Activated CD8-positive, alpha-beta memory T cell treated with anti-CD3 and anti-CD28 coated beads, Interleukin-2, amount 10 ng/mL, durations not matched to agents 7 days and 5 days (primary cell): ENCODE measurements at places on chromosomes 16 and 17.

DNA sequence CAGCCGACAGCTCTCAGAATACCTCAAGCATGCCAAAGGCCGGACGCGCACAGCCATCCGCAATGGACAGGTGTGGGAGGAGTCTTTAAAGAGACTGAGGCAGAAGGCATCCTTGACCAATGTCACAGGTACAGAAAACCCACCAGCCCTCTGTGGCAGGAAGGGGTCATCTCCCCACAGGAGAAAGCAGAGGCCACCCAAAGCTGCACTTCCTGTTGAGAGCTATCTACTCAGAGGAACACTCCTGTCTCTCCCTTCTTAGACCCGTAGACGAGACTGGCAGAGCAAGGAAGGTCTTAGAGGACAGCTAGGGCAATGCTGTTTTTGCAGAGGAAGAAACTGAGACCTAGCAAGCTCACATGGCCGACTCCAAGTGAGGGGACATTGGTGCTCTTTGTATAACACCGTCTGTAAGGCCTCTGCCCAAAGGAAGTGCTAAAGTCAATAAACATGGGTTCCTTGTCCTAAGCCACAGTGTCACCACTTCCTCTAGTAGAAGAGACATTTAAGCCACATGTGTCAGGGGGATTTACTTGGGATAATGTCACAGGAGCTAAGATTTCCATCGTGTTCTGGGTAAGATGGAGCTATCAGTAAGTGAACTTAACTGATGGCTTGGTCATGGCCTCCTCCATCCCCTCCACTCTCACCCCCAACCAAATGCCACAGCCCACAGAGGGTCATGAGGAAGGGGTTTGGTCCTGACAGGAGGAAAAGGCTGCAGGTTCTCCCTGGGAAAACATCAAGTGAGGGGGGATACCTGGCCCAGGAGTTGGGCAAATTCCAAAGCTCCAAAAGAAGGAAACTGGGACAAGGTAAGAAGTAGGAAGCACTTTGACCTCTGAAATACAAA lies 9.4 kb downstream of the LPO start:
- DNase-seq = peak; percentile 54

DNA sequence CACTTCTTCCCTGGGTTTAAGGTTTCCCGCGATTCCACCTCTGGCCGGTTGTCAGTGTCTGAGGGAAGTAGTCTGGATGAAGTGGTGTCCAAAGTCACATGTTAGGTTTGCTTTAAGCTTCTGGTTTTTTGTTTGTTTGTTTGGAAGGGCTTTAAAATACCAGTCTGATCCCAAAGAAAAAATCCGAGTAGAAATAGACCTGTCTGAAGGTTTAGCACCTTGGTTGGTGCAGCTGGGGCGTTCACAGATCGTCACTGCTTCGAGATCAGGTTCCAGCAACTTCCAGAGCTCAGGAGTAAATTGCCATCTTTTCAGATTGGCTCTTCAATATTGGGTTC lies 567 bp downstream of the TMEM97 start:
- no peak for DNase-seq

DNA sequence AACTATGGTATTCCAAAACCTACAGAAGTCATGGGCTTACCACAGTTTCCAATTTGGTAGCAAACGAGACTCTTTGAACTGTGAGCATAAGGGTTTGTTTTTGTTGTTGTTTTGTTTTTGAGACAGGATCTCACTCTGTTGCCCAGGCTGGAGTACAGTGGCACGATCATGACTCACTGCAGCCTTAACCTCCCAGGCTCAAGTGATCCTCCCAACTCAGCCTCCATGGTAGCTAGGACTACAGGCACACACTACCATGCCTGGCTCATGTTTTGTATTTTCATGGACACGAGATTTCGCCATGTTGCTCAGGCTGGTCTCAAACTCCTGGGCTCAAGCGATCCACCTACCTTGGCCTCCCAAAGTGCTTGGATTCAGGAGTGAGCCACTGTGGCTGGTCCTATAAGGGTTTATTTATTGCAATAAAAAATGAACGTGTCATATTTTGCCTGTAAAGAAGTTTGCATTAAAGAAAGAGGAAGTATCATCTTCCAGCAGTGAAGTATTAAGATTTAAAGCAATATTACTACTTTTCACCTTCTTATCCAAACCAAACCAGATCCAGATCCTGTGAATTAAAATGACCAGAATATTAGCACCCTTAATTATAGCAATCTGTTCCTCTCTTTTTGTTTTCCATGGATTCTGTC lies 37.2 kb downstream of the KCNJ2 start:
- no peak for DNase-seq

GRCh38 chr17:45411348-45412105 lies 21.1 kb downstream of the ARHGAP27 start:
- DNase-seq = no peak

DNA sequence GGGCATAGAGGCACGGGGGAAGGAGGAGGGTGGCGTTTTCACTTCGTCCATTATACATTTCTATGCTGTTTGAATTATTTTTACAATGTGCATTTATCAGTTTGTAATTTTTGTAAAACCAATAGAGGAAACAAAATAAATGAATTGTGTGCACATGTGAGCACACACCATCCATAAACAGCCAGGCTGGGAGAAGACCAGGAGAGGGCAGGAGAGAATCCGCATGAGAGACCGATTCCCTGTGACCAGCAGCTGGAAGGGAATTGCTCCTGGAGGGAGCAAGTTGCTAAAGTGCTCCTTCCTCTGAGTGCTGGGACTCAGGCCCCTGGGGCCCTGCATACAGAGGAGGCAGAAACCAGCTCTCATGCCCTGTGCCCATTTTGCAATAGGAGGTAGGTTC lies 126.0 kb downstream of the ABCC12 start:
- DNase-seq = no peak

DNA sequence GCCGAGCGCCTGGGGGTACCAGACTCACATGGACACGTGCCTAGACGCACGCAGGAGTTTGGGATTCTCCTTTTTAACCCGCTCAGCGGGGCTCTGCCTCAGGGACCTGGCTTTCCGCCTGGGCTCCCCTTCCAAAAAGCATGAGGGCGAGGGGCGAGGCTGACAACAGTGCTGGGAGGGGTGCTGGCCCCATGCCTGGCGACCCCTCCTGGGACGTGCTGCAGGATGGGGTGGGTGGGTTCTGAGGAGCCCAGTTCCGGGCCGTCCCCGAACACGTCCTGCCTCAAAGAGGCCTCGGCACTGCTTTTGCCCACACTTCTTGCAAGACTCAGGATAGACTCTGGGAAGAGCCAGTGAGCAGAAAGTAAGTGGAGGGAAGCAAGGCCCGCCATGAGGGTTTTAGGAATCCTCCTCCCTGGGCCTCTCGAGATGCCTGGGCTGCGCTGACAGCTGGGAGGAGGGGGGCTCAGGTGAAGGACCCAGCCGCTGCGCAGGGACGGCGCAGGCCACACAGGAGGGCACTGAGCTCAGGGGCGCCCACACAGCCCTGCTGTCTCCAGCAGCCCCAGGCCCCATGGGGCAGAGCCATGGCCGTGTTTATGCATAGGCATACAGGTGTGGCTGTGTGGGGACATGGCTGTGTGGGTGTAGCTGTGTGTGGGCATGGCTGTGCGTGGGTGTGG lies 15.4 kb upstream of the PABPN1L start:
- DNase-seq = no peak

DNA sequence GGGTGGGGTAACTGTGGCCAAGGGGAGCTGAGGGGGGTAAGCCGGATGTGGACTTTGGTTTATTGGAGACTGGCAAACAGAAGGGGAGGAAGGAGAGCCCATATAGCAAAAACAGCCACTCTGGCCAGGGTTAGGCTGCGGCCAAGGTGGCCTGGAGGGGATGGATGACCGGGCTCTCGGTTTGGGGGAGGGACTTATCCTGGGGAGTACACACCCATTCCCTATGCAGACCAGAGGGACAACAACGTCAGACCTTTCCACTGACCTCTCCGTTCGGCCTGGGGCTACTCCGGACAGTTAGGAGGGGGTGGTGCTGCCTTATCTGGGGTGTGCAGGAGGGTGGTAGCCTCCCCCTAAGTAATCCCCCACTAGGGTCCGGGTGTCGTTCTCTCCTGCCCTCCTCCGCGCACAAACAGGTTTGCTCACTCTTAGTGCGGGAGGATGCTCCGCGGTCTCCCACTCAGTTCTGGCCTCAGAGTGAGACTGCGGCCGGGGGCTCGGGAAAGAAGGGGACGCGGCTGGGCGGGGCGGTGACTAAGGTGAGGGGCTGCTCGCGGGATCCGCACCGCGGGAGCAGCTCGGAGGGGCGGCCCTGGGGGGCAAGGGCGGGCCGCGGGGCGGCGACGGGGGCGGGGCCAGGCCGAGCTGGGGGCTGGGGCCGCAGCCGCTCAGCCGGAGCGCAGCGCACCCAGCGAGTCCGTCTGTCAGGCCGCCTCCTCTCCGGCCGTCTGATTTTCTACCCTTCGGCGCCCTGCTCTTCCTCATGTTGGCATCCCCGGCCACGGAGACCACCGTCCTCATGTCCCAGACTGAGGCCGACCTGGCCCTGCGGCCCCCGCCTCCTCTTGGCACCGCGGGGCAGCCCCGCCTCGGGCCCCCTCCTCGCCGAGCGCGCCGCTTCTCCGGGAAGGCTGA lies at the start of gene WNK4:
TSS of gene WNK4 (plus strand) at position 675 of the 915 bp plus-strand sequence. CDS start at position 764, 89 bp downstream.
- no peak for DNase-seq

DNA sequence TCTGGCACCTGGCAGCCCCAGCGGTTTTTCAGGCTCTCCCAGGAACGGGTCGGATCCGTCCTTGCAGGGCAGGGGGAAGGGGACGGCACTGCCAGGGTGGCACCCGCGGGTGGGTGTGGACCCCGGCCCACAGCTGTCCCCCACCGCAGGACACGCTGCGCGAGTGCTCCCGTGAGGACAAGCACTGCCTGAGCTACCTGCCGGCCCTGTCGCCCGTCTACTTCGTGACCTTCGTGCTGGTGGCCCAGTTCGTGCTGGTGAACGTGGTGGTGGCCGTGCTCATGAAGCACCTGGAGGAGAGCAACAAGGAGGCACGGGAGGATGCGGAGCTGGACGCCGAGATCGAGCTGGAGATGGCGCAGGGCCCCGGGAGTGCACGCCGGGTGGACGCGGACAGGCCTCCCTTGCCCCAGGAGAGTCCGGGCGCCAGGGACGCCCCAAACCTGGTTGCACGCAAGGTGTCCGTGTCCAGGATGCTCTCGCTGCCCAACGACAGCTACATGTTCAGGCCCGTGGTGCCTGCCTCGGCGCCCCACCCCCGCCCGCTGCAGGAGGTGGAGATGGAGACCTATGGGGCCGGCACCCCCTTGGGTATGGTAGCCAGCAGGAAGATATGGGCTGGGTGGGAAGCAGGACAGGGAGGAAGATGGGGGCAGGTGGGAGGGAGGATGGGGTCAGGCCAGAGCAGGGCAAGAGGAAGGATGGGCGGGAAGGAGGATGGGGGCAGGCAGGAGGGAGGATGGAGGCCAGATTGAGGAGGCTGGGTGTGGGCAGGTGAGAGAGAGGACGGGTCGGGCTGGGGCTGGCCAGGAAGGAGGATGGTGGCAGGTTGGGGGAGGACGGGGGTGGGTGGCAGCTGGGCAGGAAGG lies 6.8 kb downstream of the TPSG1 start:
- DNase-seq = no peak

DNA sequence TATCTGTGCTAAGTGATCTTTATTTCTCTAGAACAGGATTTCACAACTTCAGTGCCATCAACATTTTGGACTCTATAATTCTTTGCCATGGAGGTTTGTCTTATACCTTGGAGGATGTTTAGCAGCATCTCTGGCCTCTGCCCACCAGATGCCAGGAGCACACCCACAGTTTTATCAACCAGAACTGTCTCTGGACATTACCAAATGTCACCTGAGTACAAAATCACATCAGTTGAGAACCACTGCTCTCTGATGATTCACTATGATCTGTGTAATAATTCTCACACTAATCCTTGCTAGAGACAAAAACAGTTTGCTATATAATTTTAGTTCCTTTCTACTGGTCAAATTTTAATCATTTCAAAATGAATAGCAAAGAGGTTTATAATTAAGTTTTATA lies 102.8 kb upstream of the AMZ2 start:
- DNase-seq = no peak

GRCh38 chr17:45997624-45998023 lies 1.4 kb upstream of the STH start:
- no peak for DNase-seq

DNA sequence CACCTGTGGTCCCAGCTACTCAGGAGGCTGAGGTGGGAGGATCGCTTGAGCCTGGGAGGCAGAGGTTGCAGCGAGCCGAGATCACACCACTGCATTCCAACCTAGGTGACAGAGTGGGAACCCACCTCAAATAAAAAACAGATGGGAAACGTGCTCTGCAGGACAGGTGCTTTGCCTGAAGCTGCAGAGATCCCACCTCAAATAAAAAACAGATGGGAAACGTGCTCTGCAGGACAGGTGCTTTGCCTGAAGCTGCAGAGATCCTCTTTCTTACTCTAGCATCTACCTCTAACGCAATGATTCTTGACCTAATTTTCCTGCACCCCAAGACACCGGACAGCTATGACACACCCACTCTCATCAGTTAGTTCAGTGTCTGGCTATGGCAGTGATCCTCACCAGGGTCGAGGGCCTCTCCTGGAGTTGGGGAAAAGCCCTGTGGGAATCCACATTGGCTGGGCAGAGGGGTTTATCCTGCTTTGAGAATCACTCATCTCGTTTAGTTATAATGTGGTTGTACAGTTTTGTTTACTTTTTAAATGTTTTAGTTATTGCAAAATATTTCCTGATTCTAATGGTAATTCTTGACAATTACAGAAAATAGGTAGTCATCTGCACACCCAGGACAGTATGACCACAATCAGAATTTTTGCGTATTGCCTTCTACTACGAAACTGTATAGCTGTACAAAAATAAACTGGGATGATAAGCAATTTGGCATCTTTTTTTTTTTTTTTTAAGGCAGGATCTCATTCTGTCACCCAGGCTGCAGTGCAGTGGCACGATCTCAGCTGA lies 11.4 kb downstream of the VPS53 start:
- DNase-seq = no peak

- DNase-seq = no peak
These were observed 12.9 kb downstream of the MAP1LC3B start for GRCh38 chr16:87404764-87405625.

DNA sequence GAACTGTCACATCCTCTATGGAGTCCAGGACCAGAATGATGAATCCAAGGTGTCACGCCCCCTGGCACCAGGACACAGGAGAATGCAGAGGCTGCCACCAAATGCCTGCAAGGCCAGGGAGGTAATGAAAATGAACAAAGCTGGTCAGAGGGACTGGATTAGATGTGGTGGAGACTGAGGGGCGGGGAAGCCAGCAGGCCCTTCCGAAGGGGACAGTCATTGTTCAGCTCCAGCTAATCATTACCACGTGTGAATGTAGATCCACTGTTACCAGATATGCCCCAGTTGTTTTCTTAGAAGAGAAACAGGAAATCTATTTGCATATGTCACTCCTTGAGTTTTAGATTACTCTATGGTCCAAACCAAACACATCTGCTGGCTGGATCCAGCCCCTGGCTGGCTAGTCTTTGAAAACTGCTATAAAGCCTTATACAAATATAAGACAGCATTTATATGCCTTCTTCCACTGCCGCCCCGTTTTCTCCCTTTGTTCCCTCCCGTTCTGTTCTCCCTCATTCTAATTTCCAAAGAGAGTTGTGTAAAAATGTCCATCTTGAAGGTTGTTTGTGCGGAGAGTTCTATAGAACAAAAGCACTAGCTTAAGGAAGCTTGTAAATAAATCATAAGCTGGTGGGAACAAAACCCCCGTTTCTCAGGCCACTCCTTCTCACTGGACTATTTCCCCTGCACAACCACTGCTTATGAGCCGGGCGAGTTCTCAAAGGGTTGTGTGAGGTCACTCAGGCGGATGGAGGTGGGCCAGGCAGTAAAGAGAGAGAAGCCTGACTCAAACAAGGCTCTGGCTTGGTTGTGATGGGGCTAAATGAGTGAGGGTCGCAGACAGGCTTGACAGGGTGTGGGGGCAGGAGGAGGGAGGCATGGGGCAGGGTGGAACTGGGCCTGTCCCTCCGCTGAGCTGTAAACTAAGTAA lies 14.2 kb downstream of the CRYM start:
- DNase-seq = no peak
